ENCODE measurements at places on chromosomes 13 and 19.

DNA sequence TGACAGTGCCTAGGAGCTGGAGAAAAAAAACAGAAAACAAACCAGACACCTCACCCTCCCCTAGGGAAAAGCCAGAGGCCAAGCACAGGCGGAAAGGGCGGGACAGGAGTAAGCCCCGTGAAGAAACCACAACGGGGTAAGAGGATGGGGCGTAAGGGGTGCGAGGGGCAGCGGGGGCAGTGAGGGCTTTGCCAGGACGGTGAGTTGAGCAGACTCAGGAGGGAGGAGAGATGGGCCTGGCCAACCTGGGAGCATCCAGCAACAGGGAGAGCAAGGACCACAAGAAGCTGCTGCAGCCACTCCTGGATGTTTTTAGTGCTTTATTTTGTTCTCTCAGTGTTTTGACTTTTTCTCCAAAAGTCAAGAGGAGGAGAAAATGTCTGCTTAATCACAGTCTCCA, 114.1 kb upstream of the SOX1 start:
- no peak for DNase-seq

DNA sequence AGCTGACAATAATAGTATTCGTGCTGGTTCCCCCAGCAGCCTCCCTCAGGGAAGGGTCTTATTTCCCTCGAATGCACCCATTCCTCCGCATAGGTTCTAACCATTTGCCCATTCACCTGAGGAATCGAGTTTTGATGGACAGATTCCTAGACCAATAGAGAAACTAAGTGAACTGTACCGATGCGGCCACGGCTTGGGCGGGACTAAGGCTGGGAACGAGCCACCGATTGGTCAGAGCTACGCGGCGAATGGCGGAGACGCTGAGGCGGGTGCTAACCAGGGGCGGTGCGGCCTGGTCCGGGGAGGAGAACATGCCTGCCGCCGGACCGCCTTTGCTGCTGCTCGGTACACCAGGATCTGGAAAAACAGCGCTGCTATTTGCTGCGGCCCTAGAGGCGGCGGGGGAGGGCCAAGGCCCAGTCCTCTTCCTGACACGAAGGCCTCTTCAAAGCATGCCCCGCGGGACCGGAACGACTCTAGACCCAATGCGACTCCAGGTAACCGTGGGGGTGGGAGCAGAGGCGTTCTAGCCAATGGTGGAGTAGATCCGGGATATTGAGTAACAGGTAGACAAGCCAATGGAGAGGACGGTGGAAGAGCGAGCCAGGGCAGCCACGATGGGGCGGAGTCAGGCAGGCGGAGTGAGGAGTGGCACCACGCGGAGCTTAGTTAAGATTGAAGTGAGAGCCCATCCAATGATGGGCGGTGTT, at the start of gene SWSAP1:
TSS of gene SWSAP1 (plus strand) at position 234 of the 710 bp plus-strand sequence. CDS start at position 249, 15 bp downstream.
- DNase-seq, result peak; percentile 93

DNA sequence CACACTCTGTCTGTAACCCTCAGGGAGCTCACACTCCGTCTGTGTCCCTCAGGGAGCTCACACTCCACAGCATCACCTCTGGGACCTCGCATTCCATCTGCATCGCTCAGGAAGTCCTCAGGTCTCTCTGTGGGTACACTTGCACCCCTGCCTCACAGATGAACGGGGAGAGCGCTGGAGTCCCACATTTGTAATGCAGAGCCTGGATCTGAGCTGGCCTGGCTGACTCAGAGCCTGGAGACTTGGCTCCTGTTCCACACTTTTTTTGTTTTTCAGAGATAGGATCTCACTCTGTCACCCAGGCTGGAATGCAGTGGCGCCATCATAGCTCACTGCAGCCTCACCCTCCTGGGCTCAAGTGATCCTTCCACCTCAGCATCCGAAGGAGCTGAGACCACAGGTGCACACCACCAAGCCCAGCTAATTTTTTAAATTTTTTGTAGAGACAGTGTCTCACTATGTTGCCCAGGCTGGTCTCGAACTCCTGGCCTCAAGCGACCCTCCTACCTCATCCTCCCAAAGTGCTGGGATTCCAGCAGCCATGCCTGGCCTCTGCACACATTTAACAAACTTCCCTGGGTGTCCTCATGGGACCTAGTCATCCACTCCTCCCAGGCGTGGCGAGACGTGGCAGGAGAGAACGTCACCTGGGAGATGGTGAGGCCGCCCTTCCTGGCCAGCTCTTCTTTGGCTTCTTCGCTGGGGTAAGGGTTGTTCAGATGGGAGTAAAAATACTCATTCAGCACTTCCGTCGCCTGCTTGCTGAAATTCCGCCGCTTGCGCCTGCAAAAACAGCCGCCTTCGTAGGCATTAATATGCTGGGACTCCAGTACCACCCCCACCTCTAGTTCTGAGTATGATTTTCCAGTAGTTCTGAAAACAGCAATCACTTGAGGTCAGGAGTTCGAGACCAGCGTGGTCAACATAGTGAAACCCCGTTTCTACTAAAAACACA, 31.0 kb downstream of the CILP2 start:
- no peak for DNase-seq

DNA sequence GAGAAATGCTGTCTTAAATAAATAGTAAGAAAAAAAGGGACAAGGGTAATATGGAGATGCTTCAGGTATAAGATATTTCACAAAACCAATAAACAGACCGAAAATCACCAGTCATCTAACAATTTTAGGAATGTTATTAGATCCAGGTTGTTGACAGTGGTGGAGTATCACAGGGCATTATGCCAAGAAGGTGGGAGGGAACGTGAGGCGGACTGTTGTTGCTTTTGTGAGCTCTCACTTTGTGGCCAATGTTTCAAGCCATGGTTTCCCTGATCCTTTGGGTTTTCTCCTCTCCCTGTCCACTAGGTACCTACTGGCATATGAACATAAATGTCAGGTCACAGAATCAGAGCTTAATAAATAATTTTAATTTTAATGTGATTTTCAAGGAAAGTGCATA, 790.3 kb upstream of the SLITRK1 start:
- no peak for DNase-seq

DNA sequence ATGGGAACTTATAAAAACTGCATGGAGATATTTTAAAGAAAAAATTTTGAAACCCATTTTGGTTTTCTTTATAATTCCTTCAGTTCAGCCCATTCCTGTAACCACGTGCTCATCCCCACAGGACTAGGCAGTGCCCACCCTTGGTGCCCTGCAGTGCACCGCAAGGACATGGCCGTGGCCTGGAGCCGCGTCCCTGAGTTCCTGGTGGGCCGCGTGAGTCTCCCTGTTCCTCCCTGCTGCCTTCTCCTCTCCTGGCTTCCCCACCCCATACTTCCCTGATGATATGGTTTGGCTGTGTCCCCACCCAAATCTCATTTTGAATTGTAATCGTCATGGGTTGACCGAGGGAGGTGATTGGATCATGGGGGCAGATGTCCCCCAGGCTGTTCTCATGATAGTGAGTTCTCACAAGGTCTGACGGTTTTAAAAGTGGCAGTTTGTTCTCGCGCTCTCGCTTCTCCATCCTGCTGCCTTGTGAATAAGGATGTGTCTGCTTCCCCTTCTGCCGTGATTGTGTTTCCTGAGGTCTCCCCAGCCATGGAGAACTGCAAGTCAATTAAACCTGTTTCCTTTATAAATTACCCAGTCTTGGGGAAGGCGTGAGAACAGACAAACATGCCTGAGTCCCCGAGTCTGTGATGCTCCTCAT, 31.6 kb upstream of the TFDP1 start:
- DNase-seq, result no peak

- DNase-seq, result no peak
These were observed 34.2 kb downstream of the THSD1 start for GRCh38 chr13:52371736-52372247.

DNA sequence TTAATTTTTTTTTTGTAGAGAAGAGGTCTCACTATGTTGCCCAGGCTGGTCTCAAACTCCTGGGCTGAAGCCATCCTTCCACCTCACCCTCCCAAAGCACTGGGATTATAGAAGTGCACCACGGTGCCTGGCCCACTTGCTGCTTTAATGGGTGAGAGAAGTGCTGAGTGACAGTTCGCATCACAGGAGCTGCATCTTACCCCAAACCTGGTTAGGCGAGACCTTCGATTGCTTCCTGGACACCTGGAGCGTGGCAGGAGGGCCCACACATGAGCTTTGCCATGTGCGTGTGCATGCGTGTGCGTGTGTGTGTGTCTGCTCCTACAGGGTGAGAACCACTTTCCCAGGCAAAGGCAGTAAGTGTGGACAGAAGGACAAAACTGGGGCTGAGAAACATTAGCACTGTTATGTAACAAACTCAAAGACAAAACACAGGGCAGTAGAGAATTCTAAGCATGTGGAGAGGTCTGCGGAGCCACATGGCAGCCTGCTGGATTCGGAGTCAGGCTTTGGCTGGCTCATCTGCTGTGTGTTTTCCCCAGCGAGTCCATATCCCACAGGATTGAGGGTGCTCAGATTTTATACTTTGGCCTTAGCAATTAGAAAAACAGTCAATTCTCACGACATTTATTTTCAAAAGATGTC, 11.7 kb upstream of the MTIF3 start:
- DNase-seq, result no peak

DNA sequence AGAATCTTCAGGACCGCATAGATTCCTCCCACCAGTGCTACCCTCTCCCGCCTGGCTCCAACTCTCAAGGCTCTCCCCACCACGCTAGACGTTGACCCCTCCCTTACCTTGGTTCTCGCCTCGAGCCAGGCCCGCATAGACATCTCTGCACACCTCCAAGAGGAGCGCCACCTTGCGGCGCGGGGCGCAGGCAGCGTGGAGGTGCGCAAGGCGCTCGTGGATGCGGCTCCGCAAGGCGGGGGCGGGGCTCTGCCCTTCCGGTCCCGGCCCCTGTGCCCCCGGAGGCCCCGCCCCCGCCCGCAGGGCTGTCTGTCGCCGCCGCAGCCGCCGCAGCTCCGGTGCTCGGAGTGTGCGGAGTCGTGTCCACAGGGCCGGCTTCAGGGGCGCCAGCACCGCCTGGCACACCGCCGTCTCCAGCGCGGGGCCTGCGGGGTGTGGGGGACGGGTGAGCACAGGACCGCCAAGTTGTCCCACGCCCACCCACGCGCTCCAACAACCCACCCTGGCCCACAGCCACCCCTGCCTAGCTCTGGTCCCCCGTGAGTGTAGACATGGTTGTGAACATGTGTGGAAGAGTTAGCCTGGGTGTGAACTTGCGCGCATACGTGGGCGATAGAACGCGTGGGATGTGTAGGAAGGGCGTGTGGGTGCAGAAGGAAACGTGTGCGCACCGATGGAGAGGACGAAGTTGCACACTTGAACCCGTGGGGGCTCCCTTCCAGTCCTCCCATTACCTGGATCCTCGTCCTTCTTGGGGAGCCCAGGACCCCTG, 8.1 kb downstream of the RINL start:
- peak; percentile 84 for DNase-seq

DNA sequence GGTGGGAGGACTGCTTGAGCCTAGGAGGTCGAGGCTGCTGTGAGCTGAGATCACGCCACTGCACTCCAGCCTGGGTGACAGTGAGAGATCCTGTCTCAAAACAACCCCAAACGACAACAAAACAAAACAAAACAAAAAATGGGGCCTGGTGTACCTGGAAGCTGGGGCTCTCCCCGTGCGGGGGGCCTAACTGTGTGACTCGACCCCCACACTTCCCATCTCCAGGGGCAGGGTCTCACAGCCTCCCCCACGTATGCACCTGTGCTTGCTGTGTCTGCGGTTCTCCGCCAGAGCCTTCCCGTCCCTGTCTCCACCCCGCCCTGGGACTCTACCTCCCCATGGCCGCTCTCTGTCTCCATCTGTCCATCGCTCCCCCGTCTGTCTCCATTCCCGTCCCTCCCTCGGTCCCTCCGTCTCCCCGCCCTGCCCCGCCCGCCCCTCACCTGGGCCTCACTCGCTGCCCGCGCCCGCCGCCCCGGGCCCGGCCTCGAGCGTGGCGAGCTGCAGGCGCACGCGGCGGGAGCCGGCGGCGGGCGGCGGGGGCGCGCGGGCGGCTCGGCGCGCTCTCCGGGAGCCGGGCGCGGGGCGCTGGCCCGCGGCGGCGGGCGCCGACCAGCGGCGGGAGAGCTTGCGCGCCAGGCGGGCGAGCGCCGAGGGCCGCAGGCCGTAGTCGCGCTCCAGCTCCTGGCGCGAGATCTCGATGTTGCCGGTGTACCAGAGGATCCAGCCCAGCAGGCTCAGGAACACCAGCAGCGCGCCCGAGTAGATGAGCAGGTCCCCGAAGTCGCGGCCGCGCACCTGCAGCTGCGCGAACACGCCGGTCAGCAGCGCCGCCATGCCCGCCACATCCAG, 587 bp downstream of the TMEM238 start:
- peak; percentile 14 for DNase-seq

DNA sequence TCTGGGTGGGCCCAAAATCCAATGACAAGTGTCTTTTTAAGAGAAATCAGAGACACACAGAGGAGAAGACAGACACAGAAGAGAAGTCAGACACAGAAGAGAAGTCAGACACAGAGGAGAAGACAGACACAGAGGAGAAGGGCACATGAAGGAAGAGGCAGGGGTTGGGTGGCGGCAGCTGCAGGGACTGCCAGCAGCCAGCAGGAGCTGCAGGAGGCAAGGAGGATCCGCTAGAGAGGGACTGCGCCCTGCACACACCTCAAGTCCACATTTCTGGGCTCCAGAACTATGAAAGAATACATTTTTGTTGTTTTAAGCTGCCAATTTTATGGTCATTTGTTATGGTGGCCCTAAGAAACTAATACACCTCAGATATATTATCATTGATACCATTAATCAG, 140.6 kb downstream of the ZIC5 start:
- DNase-seq, result no peak

DNA sequence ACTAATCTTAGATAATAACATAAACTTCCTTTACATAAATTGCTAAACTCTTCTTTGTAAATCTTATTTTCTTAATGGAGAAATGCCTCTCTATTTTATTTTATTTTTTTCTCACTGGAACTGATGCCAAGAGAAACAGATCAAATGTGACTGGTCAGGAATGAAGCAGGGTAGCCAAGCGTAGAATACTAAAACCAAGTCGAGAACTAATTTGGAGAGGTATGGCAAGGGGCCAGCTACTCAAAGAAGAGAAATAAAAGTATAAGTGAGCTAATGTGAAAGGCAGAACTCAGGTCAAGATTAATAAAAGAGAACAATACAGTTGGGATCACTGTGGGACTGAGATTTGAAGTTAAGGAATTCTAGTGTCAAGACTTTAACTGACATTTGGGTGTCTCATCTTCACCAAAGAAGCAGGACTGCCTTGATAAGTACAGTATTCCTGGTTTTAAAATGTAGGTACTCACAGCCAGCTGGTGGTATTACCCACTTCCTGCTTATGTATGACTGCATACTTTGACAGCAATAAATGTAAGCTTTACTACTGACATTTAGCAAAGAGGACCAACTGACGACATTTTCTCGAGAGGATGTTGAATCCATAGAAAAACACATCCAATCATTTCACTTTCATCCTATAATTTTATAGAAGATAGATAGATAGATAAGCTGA, 1192.2 kb downstream of the EFNB2 start:
- no peak for DNase-seq

DNA sequence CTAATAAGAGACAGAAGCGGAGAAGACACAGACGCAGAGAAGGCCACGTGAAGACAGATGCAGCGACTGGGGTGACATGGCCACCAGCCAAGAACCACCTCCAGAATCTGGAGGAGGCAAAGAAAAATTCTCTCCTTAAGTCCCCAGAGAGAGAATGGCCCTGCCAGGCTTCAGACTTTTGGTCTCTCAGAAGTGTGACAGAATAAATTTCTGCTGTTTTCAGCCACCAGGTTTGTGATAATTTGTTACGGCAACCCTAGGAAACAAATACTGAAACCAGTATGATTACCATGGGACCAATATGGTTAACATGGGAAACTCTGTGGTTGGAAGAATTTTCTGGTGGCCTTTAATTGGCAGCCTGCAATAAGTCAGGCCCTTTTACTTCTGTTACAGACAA, 63.9 kb upstream of the DOCK9 start:
- no peak for DNase-seq
